ENCODE measurements at places on chromosomes 11 and 22.
A peak's percentile ranks its signal among the peaks of the same experiment; 100 is the strongest.

GRCh38 chr11:124943254-124943616, 7.4 kb upstream of the HEPACAM start:
- no peak for DNase-seq

DNA sequence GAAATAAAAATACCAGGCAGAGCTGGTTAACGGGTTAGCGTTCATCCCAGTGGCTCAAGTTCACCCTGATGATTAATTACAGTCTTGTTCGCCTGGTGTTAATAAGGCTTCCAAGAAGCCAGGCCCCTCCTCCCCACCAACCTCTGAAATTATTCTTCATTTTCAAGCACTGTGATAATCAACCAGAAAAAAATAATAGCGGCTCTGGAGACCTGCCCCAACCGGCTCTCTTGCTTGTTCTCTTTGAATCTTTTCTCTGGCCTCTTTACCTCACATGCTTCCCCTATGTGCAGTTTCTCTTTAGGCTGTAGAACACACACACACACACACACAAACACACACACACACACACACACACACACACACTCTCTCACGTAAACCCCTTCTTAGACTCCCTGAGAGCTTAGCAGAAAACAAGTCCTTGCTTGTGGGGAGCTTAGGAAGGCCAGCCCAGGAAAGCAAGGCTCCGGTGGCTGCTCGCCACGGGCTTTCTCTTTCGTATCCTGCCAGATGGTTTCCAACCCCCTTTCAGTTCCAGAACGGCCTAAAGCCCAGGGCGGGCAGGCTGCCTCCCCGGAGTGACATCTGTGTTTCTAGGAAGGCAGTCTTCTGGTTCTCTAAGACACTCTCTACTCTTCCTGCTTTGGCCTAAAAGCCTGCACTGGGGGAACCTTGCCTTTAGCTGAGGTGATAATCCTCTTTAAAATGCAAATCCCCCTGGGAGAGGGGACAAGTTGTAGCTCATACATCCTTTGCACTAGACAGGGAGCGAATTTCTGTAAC, 106.4 kb upstream of the SESN3 start:
- DNase-seq = peak; percentile 3

GRCh38 chr11:74479732-74480123, 12.4 kb upstream of the KCNE3 start:
- no peak for DNase-seq

- DNase-seq = no peak
These were observed 13.4 kb downstream of the OTOG start for GRCh38 chr11:17560281-17561110.

- DNase-seq = no peak
These were observed 80.4 kb downstream of the TRMU start for GRCh38 chr22:46415776-46416519.
